ENCODE measurements at places on chromosomes 3 and 15. TPM values are rescaled to one million over a fixed set of nuclear protein-coding genes. Genes with fewer than 3 reads are reported as not detected.

TNFAIP8L3 gene
- 0.75 TPM for total RNA-seq

NR2C2 gene
- 45.5 TPM for total RNA-seq

RETNLB gene
- not detected for total RNA-seq

RGMA gene
- 217 TPM for total RNA-seq

ALDH1A2 gene
- total RNA-seq = 3.5 TPM

ZNF80 gene
- total RNA-seq = not detected

- DNase-seq = no peak
These were observed 35.5 kb upstream of the EPHB3 start for GRCh38 chr3:184526088-184526433.

GRCh38 chr3:194961571-194961970, 275.9 kb downstream of the FAM43A start:
- no peak for DNase-seq

DNA sequence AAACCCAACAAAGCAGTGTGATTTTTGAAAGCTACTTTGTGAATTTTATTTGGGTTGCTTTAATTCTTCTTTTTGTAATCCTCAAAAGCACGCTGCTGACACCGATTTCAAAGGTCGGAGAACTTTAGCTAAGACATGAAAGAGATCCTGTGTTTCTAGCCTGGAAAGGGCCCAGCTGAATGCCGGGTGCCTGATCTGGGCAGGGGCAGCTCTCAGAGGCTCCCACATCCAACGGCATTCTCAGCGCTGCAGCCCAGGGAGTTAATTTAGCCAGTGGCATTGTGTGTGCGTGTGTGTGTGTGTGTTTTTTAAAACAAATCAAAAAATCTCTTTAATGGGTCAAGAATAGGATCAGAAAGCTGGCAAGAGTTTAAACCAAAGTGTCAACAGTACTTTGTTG, 6.6 kb downstream of the RBP1 start:
- DNase-seq = no peak

DNA sequence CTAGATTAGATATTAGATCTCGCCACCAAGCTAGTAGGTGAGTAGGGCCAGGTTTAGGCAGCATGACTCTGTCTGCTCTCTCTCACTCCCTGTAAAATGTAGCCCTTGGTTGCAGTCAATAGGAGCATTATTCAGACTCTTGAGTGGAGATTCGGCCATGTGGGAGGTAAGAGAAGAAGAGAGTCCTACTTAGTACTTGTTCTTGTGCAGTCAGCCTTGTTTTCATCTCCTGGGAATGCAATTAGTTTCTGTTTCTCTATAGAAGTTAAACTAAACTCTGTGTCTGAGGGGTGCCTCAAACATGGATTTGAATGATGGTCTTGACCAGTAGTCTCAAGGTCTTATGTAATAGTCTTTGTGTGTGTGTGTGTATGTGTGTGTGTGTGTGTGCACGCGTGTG, 229.5 kb upstream of the DPH6 start:
- no peak for DNase-seq

DNA sequence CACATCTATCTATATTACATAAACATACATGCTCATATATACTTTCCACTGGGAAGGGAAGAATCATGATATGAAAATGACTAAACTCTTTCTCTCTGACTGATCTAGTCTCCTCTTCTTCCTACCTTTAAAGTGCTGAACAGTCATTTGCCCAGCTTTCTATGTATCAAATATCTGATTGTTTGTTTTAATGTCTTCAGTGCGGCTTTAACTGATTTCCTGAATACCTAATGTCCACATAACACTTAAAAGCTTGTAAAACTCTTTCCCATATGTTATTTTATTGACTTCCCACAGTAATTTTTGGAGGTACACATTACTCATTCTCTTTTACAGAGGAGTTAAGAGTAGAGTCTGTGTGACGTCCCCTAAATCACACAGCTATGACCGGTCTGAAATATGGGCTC, 28.2 kb downstream of the CPOX start:
- DNase-seq = no peak

- no peak for DNase-seq
These were observed 822 bp downstream of the MRPL3 start for GRCh38 chr3:131501949-131502348.

GRCh38 chr3:192092388-192093005, 631.5 kb downstream of the PYDC2 start:
- DNase-seq = no peak
